ENCODE measurements at places on chromosomes 12 and 14.
A peak's percentile ranks its signal among the peaks of the same experiment; 100 is the strongest.

- DNase-seq, result no peak
Observed at GRCh38 chr12:89619764-89620163, 88.9 kb downstream of the ATP2B1 start.

DNA sequence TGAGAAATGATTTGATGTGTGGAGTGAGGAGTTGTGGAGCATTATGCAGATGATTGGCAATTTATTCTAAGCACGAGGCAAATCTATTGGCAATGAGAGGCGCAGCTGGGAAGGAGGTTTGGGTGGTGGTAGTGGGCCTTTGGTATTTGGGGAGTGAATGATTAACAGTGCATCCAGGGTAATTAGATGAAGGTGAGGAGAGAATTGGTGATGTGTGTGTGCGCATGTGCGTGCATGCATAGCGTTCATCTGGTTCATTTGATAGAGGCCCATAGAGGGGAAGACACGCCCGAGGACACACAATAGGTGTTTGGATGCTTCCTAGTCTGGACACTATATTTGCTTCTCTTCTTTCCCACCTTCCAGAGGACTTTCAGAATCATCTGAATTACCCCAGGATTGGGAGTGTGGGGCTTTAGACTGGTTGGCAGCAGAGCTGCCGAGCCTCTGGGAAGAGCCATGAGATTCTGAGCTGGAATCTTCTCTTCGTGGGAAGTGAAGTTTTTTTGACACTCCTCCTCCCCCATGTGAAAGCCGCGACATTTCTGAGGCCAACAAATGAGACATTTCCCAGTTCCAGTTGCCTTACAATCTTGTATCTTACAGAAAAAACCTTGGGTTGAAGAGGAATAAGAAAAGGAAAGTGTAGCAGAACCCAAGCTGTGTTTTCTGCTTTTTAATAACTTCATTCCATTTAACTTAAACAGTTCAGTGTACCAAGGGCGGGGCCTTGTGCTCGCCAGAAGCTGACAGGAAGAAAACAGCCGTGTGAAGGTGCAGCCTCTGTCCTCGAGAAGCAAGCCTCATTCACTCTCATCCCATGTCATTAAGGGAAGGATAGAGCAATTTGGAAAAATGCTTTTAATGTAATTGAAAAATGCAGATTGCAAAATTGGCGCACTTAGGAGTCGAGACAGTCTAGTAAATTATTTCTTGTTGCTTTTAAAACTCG, 65.2 kb downstream of the SLC25A47 start:
- no peak for DNase-seq

- DNase-seq, result no peak
Observed at GRCh38 chr12:110421159-110421661, 17.7 kb upstream of the ANAPC7 start.

DNA sequence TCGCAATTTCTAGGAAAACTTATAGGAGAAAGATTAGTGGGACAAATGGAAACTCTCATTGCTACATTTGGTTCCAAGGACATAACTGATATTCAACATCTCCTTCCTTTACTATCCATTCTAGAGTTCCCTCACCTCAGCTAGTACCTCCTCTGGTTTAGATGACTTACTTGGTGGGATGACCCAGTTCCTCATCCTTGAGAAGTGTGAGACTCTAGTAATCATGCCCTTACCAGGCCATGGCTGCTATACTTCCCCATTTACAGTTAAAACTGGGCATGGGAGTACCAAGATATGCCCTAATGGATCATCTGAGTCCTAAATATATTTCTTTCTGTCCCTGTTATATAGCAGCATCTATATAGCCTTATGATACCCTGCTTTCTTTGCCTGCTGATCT, 58.1 kb downstream of the IFT81 start:
- DNase-seq, result no peak

- DNase-seq, result no peak
Observed at GRCh38 chr14:30768791-30769190, 105.6 kb upstream of the COCH start.

- no peak for DNase-seq
Observed at GRCh38 chr12:106459124-106459523, 101.6 kb downstream of the POLR3B start.

GRCh38 chr14:105448706-105449111, 25.9 kb upstream of the CRIP2 start:
- DNase-seq, result no peak

DNA sequence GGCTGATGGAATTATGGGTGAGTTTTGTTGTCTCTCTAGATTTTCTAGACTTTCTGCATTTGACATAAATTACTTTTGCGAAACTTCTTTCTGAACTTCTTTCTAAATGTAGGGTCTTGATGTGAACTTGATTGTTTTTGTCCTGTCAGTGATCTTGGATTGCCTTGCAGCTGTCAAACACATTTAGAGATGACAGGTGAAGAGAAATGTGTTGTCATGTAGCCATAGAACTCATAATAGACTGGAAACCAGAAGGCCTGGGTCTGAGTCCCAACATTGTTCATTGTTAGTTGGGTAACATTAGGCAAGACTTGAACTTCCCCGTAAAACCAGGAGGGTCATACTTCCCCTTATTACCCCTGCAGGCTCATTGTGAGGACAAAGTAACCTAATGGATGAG, 109.0 kb downstream of the LRIG3 start:
- no peak for DNase-seq

DNA sequence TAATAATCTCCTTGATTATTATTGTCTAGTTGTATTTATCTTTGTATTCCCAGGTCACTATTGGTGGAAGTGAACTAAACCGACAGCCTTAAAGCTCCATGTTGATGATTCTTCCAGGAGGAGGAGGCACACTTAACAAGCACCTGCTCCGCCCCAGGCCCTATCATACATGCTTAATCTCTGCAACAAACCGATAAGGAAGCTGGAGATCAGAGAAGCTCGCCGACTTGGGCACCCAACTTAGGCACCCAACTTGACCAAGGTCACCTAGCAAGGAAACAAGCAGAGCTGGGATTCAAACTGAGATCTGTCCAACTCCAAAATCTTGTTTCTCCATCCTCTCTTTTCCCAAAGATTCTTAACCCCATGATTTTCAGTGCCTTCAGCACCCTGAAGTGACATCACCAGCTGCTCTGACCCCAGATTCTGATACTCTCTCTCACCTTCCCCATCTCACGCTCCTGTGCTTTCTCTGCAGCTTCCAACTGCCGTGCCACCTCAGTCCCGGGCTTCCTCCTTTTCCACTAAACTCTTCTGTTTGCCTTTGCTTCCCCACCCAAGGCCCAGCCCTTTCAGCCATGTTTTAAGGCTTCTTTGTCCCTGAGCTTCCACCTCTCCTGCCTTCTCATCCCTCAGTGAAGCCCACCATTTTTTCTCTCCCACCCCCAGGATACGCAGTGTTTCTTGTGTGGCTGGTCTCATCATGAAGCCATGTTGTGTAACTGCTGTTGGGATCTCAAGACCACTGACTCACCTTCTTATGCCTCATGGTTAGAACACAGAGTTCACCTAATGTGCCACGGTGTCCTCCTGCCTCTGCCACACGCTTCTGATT, 6.6 kb upstream of the KRT18 start:
- DNase-seq, result no peak

GRCh38 chr12:125053821-125054220, 11.4 kb upstream of the AACS start:
- peak; percentile 62 for DNase-seq

DNA sequence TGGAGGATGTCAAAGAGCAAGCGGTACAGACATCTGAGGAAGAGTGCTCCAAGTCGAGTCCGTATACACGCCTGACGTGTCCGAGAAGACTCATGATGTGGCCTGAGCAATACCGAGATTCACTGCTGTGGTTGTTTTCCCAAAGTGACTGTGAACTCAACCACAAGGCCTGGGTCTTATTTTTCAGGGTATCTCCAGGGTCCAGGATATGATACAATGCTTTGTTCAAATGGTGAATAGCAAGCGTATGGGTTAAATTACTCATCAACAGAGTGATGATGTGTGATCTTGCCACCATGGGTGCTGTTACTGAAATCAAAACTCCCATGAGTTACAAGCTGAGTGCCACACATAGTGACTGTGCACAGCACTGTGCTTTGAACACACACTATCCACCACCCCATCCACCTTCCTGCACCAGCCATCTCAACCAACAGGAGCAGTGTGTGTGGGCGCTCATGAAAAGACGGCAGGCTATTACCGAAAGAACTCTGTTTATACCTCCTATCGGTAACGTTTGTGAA, 109.6 kb downstream of the BCAT1 start:
- DNase-seq, result no peak

DNA sequence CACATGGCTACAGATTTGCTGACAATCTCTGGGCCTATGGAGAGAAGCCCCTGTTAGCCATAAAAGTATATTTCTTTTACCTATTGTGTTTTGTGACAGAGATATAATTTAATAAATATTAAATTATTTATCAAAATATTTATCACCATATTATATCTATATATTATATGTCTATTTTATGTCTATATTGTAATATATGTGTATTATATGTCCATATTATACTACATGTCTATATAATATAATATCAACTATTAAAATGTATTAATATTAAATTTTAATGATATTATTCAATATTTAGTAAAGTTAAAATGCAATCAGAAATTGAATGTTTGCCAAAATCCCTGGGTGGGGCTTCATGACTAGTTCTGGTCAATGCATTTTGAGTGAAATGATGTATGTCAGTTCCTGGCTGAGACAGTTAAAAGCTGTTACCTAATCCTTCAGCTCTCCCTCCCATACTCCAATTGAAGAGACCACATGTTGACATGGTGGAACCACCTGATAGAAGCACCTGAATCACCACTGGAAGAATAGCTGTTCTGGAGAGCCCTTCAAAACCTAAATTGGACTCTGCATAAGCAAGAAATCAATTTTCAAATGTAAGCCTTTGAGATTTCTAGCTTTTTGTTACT, 357.3 kb upstream of the DDHD1 start:
- DNase-seq, result no peak
